Stimulated activated CD8-positive, alpha-beta memory T cell treated with anti-CD3 and anti-CD28 coated beads, Interleukin-7, amount 100 ng/mL, for 24 hours (primary cell): ENCODE measurements at places on chromosomes 13 and 19.

DNA sequence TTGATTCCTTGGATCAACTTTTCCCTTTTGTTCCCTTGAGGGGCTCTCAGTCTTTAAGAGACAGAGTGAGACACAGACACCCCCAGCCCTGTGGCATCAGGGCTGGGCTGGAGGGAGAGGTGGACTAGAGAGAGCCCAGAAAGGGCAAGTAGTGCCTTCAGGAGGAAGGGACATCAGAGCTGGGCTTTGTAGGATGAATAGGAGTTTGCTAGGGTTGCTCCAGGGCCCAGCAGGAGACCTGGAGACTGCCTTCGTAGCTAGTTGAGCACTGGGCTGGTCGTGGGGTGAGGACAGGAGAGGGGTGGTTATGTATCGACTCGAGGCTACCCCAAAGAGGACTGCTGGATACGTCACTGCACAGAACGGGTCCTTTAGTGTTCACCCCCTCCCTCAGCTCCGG lies 5.4 kb downstream of the MAP1S start:
- no peak for DNase-seq

DNA sequence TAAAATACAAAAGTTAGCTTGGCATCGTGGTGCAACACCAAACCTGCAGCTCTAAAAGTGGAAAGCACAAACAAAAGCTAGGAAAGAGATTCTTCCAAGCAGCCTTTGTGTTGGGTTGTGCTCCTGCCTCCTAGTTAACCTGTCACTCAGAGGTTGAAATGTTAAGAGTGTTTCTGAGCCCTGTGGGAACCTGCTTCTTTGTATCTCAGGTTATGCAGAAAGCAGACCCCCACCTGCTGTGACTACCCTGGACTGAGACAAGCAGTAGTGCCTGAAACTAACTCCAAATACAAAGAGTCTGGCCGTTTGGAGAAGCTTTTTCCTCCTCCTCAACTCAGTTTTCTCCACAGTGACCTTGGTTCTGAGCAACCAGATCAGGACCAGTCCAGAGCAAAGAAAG lies 158.4 kb upstream of the CSNK1A1L start:
- DNase-seq, result no peak

- DNase-seq, result no peak
These were observed at the start of gene ATP7B for GRCh38 chr13:52010890-52011631. Gene ATP7B (minus strand): TSS chr13:52011450. CDS start chr13:52011337, 113 bp downstream.

- DNase-seq, result no peak
These were observed 40.1 kb downstream of the SLC7A9 start for GRCh38 chr19:32829345-32829896.

DNA sequence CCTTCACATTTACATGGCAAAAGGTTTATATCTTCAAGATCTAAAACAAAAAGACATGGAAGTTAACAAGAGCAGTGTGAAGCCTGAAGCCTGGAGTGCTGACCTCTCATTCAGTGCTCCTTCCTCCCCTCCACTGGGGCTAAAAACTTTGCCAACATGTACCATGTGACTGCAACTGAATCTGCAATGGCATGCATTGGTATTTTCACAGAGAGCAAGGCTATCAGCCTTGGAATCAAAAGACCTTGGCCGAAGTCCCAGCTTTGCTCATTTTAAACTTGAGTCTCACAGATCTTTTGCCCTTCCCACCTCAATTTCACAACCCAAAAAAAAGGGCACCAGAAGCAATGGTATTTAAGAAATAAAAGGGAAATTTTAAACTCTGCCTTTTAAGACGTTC lies 325.1 kb downstream of the DCT start:
- DNase-seq, result no peak

- DNase-seq, result no peak
These were observed 422.1 kb downstream of the COG6 start for GRCh38 chr13:40077396-40078027.

- DNase-seq, result no peak
These were observed 9.6 kb downstream of the APC2 start for GRCh38 chr19:1459479-1459878.

GRCh38 chr19:33329736-33330135 lies 27.4 kb upstream of the CEBPA start:
- no peak for DNase-seq

GRCh38 chr13:32415019-32415418 lies 12.9 kb downstream of the N4BP2L1 start:
- DNase-seq, result no peak

DNA sequence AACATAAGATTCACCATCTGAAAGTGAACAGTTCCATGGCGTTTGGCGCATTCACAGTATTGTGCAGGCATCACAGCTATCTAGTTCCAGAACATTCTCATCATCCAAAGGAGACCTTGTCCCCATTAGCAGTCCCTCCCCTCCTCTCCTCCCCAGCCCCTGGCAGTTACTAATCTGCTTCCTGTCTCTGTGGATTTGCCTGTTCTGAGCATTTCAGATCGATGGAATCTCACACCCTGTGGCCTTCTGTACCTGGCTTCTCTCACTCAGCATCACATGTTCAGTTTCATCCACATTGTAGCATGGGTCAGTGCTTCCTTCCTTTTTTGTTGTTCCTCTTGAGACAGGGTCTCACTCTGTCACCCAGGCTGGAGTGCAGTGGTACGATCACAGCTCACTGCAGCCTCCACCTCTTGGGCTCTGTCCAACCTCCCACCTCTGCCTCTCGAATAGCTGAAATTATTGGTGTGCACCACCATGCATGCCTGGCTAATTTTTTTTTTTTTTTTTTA lies 34.6 kb downstream of the CRTC1 start:
- DNase-seq, result no peak

- no peak for DNase-seq
These were observed 170.0 kb upstream of the SLC10A2 start for GRCh38 chr13:103236213-103236612.

DNA sequence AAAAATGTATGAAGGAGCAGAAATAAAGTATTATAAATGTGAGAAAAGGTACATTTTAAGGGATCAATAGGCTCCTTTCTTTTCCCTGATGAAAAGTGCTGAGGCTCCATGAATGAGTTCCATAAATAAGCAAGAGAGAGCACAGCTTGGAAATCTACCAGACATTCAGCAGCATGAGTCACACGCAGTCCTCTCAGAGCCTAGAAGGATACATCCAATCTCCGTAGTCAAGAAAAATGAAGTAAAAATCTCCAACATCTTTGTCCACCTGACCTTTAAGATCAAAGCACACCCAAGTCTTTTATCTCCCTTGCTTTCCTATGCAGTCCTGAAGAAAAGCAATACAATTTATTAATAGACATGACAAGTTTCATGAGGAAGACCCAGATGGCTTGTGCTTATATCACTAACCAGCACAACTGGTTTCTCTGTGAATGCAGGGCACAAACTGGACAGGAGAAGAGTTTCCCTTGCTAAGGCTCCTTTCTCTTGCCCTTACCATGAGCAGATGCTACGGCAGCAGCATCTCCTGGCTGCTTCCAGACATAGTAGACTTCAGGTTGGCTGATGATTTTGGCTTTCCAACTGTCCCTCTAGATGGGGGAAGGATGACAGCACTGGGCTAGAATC lies 730.8 kb downstream of the EFNB2 start:
- no peak for DNase-seq
